Aorta (tissue), 5 donors: ENCODE measurements at places on chromosomes 12 and 14. TPM values are rescaled to one million over a fixed set of nuclear protein-coding genes. Genes with fewer than 3 reads are reported as not detected.

DNA sequence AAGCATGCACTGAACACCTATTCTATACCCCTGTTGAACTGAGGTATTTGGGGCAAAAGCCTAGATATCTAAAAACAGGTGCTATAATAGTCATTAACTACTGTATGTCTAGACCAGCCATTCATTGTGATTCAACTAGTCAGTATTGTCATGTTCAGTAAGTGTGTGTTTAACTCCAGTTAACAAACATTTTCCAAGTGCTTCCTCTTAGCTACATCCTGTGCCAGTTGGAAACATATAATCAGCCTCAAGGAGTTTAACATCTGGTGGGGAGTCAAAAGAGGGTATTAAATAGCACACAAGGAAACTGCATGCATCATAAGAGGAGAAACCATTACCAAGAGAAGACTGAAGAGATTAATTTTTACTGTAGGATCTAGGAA is 20.4 kb downstream of the TMTC1 start:
- DNase-seq = no peak

DNA sequence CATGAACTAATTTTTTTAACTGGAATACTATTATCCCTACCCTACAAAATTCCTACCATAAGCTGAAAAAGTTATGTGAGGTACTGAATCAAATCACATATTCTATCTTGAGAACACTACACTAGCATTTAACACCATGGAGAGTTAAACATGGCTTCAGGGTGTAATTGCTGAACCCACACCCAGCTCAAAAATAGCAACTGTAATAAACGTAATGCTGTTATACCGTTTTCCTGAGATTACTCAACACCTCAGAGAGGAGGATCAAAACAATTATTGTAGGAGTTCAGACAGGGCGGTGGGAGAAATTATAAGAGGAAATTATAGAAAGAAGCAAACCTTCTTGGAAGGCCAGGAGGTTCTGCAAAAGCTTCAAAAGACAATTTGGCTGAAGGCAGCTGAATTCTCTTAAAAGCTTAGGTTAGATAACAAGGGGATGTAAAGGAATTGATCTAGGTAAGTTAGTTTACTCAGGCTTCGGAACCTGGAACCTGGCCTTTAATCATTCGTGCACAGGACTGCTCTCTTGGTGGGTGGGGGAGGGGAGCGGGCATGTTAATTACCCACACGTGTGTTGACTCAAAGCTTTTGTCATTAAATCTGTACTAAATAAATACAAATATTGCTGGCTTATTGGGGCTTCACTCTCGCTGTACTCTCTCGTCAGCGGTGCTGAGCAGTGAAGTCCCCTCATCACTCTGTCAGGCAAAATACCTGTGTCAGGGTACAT is 12.1 kb upstream of the IPO8 start:
- no peak for DNase-seq

DNA sequence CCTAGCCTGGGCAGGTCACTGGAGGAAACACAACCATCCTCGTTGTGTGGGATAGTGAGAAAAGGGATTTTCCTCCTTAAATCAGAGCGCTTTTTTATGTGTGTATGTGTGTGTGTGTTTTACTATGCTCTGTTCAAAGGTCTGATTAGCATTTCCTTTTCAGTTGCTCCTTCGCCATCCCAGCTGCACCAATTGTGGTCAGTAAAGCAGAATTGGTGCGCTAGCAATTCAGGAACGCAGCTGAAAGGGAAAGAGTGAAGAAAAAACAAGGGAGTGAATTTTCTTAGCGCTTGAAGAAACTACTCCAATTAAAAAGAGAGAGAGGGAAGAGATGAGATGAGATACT is 173.3 kb upstream of the PARP11 start:
- no peak for DNase-seq

DNA sequence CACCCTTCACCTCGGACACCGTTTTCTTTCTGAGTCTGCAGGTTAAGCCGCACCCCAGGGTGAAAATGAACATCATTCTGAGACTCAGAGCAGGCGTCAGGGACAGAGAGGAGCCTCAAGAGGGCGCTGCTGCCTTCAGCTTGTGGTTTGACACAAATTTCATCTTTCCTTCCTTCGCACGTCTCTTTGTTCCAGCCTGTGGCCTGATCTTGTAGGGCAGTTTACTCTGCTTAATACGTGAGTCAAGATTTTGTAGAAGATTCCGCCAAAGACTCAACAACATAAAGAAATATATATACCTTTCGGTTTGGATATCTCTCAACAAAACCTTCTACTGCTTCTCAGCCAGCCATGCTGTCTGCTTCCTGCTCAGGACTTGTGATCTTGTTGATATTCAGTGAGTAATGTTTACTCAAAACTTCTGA is 329.3 kb upstream of the OR4E1 start:
- no peak for DNase-seq

- DNase-seq = no peak
These were observed 241.5 kb downstream of the BCL11B start for GRCh38 chr14:99030454-99030853.

GRCh38 chr14:94536836-94537235 is 24.4 kb upstream of the SERPINA4 start:
- DNase-seq = no peak

DNA sequence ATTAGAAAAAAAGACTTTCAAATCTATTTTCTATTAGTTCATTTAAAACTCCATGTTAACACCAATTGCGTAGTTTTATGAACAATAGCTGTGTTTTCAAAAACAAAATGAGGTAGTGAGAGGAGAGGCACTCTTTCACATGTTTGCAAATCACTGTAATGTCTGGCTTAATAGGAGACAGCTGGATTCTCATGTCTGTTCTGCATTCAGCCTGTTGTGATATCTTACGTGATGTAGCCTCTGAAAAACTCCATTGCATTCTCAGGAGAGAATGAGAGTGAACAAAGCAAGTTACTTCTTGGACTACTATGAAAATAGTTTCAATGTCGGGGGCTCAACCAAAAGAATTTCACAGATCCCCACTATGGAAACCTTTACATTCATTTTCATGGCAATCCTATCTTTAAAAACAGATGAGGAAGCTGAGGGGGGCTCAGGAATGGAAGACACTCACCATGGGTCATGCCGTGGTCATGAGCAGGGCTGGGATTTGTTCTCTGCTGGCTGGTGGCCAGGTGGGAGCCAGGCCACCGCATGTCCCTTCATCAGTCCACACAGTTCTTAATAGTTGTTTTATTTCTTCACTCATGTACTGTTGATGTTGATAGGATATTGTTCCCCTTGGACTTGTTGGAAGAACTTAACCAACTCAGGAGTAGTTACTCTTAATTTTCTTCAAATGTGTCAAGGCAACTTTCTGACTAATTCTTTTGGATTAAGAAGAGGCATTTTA is 346.2 kb upstream of the FAR2 start:
- DNase-seq = no peak

- DNase-seq = no peak
These were observed 67.0 kb upstream of the DYNC1H1 start for GRCh38 chr14:101897326-101897725.

- DNase-seq = no peak
These were observed 8.6 kb downstream of the PEBP1 start for GRCh38 chr12:118144499-118144898.

DNA sequence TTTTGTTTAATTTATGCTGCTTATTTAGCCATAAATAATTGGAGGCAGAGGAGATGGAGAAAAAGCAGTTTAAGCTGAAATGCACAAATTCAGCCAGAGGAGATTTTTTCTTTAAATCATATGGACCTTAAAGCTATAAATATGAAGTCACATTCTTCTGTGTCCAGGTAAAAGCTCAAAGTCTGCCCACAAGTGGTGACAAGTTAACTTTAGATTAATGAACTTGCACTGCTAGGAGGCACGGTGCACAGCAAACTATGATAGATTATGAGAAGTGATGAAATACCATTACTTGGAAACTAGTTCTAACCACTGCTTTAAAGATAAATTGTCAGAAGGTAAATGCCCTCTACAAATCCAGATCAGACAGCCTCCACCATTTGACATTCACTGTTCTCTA is 69.0 kb downstream of the IFT81 start:
- DNase-seq = no peak

GRCh38 chr14:69460093-69460701 is 24.3 kb upstream of the PLEKHD1 start:
- no peak for DNase-seq

- DNase-seq = no peak
These were observed 12.8 kb upstream of the MLEC start for GRCh38 chr12:120674097-120674636.

DNA sequence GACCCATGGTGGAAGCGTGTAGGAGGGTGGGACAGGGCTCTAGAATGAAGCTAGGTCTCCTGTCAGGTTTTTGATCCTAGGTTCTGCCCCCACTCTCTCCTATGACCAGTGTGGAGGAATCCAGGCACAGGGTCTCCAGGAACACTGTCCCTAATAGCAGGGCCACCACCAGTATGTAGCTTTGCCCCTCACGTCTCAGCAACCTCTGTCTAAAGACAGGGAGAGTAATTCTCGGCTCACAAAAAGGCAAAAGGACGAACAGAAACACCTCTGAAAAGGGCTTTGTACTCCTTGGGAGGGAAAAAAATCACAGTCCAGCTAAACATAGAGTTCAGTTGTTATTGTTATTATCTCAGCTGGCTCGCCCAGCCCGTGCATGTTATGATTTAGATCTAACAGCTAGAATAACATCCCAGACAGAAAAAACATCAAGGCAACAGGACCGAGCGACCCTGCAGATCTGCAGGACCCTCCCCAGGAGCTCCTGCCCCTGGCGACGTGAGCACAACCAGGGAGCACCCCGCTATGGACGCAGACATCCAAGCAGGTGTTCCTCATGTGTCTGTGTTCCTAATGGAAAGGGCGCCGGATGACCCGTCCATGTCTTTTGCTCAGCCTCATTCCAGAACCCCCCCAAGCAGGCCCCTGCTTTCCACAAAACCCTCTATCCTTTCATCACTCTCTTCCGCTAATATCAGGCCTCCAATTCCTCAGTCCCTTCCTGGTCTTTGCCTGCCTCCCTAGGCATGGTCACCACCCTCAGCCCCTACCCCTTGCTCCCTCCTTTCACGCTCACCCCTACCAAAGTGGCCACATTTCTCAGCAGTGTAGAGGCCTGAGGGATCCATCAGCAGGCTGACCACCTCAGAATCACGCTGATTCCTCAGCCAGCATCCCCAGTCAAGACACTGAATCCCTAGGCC is 14.2 kb upstream of the SLC6A12 start:
- no peak for DNase-seq

DNA sequence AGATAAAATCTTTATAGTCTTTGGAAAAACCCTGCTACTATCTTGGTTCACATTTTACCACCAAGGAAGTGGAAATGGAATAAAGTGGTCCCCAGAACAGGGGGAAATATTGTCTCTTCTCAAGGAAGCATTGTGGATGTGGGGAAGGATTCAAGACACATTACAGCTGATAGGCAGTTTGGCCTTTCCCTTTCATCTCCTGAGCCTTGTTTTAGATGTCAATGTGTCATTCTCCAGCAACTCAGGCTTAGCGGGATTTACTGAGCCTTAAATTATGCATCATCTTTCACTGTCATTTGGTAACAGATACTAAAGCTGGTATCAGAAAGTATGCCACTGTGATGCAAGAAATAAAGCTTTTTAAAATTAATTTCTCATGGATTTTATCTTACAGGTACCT is 136.2 kb downstream of the STXBP6 start:
- no peak for DNase-seq

DNA sequence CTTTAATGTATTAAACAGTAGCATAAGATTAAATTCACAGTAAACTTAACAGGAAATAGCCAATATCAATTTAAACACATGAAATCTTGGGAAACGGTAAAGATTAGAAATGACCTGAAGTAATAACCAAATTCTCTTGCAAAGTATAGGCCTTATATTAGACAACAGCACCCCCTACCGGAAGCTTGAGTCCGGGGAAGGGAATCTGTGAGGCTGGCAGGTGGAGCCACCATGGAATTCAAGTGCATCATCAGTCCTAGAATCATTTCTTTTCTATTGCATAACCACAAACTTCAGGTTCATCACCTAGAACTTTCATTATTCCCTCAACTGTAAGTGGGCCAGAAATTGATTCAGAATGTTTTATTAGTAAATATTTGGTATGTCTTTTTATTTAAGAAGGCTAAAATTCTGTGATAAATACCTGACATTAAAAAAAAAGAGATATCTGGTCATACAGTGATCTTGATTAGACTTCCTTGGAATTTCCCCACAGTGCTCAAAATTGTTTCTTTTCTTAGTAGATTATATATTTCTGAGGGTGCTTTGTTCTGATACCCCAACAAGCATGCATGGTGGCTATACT is 48.6 kb downstream of the AP5M1 start:
- DNase-seq = peak; percentile 78

KRT3 gene
- total RNA-seq = not detected

POU6F1 gene
- 36.5 TPM for total RNA-seq

CLEC2A gene
- total RNA-seq = not detected

LTA4H gene
- 45.5 TPM for total RNA-seq

TMEM229B gene
- 2.2 TPM for total RNA-seq

ASIC1 gene
- 5.8 TPM for total RNA-seq
